ENCODE measurements at places on chromosomes 12 and 14.

DNA sequence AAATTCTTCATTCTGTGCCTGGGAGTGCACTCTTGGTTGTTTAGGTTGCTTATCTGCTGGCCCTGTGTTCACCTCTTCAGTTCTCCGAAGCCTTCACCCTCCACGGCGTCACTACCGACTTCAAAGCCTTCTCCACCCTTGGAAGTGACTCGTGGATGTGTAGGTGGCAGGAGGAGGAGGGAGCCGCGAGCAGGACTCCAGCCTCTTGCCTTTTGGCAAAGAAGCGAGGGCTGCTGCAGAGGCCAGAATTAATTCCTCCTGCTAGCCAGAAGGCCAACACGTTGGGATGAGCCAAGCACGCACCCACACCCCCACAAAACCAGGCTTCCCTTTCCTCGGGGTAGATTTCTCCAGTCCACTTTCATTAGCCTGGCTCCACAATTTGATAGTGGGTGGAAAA, 86.5 kb downstream of the TBX5 start:
- no peak for DNase-seq

DNA sequence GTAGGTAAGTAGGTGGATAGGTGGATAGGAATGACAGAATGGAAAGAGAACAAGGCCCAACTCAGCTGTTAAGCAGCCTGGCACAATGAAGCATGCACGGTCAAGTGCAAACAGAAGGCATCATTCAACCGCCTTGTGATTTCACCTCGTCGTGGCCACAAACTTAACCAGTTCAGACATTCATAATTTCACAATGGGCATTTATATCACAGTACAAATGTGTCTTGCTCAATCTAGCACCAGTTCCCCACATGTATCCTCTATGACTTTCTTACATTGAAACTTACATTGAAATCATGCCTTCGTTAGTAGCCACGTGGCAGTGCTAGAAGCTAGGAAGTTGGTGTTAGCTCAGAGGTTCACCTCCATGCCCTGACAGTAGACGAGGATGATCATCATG, 207.5 kb downstream of the ETV6 start:
- DNase-seq, result no peak

GRCh38 chr12:5643266-5643665, 211.4 kb downstream of the NTF3 start:
- DNase-seq, result no peak

GRCh38 chr14:38481952-38482678, 226.2 kb upstream of the CLEC14A start:
- no peak for DNase-seq

DNA sequence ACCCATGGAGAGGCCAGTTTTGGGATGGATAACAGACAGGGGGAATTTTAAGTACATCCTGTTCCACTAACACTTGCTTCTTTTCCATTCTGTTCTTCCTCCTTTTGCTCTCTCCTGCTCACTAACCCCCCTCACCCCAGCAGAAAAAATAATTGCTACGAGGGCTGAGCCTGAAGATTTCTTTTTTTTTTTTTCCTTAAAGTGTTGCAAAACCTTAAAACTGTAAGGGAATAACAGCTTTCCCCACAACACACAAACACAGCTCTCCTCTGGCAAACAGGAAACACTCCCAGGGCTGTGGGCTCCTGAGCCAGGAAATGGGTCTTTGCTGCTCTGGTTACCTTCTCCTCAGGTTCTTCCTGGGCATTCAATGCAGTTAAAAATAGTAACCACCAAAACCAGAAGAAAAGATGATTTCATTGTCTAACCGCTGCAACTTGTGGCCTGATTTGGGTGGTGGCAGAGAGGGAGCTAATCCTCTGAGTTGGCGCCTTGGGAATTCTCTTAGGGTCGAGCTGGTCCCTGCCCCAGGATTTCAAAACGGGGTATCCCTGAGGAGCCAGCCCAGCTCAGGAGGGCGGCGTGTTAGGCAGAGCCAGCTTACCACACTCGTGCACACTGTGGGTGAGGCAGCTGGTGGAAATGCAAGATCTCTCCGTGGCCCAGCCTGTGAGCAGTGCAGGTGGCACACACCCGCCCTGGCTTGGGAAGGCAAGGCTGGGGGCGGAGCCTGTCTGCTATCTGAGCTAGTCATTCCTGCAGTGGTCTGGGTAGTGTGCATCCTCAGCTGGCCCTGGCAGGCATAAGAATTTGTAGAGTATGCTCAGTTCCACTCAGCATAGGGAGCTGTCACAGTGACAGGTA, 17.1 kb upstream of the EMP1 start:
- peak; percentile 77 for DNase-seq

- DNase-seq, result no peak
Measured at GRCh38 chr12:111462210-111462769, 56.6 kb downstream of the SH2B3 start.

DNA sequence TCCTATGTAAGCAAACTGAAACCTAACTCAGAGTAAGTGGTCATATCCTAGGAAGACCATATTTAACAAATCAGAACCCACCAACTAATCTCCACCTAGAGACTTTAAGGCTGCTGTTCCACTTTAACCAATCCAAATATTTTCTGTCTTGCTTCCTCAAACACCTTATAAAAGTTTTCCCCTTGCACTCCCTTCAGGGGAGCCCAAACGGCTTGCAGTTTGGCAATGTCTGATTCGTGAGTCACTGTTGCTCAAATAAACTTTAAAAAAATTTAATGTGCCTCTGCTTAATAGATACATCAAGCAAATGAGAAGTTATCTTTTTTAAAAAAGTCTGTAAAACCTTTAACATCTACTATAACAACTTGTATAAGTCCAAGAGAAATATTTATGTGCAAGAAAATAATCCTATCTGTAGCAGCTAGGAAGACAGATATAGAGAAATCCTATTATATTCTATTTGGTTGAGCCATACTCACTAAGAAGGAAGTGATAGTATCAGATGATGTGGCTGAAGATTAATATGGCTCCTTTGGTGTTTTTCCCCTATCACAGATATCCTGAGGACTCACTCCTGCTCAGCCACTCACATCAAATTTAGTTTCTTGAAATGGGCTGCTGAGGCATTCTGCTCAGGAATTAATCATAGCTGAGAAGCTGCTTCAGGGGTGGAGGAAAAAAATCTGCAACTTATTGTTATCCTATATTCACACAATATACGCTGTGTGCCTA, 65.1 kb upstream of the DUSP6 start:
- DNase-seq, result no peak

DNA sequence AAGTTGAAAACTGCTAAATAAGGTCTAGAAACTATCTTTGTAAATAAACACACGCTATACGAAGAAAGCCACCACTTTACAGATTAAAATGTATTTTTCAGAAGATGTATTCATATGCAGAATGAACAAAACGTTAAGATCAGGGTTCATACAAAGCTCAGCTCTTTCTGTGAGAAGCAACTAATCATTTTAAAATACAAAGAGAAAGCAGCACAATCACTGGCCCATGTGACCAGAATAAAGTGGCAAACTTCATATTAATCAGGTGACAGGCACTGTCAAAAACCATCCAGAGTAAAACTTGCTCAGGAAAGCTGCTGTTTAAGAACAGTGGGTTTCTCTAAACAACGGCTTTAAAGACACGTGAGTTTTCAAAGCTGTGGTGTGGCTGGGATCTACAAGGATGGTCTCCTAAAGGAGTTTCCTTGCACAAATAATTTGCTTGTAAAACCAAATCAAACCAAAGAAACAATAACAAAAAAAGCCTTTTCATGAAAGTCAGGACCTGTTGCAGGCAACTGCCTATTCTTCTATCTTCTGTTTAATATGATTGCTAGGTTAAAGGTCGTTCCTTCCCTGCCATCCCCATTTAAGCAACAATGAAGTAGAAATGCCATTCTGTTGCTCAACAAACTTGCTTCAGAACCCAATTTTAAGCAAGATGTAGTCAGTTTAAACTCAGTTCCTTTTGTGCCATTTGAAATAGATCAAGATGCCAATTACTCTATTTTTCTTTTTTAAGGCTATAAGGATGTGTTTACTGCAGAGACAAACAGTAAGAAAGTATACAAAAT, 22.3 kb downstream of the SEL1L start:
- no peak for DNase-seq

- no peak for DNase-seq
Measured at GRCh38 chr12:120651821-120652220, 11.4 kb downstream of the CABP1 start.

- DNase-seq, result no peak
Measured at GRCh38 chr12:14558473-14558959, 9.2 kb downstream of the PLBD1 start.

GRCh38 chr12:43428088-43428600, 123.9 kb downstream of the ADAMTS20 start:
- DNase-seq, result no peak

DNA sequence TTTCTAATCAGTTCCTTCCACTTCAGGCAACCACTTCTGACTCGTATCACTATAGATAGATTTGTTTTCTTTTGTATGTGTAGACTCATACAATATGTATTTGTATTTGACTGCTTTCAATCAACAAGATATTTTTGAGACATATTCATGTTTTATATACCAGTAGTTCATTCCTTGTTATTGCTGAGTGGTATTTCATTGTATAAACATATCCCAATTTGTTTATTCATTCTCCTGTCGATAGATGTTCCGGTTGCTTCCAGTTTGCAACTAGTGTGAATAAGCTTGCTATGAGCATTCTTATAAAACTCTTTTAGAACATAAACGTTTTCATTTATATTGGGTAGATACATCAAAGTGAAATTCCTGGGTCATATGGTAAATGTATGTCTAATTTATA, 119.2 kb downstream of the FIGNL2 start:
- DNase-seq, result no peak

GRCh38 chr12:119692410-119692809, 24.5 kb downstream of the PRKAB1 start:
- no peak for DNase-seq

- peak; percentile 83 for DNase-seq
Measured at GRCh38 chr12:122021822-122022392, at the start of gene BCL7A. Gene BCL7A, plus strand, starts transcription at chr12:122021884. Its CDS starts 208 bp downstream, at chr12:122022092.

DNA sequence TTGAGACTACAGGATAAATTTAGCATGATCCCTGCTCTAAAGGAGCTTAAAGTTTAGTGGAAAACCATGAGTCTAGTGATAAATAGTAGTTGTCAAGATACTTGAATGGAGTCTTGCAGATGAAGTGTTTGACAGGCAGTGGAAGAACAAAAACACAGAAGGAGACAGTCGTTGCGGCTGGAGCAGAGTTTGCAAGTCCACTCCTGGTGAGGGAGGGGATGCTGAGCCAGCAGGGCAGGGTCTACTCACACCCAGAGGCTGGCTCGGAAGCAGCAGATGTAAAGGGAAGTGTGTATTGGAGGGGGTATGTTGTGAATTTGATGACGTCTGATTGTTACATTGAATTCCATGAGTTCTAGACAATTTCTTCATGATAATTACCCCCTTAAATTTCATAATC, 61.3 kb downstream of the TRAF3 start:
- DNase-seq, result no peak

GRCh38 chr14:58730792-58731464, 93.2 kb downstream of the DACT1 start:
- DNase-seq, result no peak

DNA sequence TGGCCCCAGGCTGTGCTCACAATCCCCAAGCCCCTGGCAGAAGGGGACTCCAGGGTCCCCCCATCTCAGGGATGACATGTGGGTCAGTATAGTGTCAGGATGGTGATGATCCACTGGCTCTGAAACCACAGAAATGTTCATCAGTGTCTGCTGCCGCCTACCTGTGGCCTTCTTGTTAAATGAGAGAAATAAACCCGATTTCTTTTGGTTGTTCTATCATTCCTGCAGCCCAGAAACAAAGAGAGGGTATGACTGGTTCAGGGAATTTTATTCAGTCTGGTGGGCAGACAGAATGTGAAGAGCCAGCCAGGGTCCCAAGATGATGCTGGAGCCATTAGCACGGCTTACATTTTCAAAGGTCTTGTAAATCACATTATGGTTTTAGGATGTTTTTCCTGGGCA, 86.6 kb downstream of the CRADD start:
- DNase-seq, result no peak

GRCh38 chr12:84507956-84508850, 404.4 kb downstream of the SLC6A15 start:
- no peak for DNase-seq

DNA sequence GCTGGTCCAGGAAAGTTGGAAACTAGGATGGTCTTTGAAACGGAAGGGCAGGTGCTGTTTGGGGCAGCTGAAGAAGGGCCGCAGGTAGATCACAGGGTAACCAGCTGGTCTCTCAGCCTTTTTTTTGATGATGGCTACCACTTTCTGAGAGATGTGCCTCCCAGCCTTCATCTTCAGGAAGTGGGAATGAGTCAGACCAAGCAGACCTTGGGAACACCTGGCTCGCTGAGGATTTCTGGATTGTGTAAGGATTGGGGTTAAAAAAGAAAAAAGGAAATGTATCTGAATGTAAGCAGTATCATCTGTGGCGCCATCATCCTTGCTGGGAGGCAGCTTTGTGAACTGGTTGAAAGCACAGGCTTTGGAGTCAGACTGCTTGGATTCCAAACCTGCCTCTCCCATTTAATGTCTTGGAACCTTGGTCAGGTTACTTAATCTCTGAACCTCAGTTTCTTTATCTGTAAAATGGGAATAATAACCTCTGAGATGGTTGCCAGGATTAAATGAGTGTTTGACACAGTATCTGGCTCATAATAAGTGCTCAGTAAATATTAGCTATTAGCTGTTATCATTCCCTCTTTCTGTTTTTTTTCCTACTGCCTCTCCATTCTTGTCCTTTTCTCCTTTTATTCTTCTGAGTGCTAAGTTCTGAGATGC, 1.7 kb downstream of the PRPF40B start:
- no peak for DNase-seq

- no peak for DNase-seq
Measured at GRCh38 chr14:35384455-35385041, 20.0 kb downstream of the NFKBIA start.

- no peak for DNase-seq
Measured at GRCh38 chr12:55060470-55060869, 40.7 kb downstream of the NEUROD4 start.

DNA sequence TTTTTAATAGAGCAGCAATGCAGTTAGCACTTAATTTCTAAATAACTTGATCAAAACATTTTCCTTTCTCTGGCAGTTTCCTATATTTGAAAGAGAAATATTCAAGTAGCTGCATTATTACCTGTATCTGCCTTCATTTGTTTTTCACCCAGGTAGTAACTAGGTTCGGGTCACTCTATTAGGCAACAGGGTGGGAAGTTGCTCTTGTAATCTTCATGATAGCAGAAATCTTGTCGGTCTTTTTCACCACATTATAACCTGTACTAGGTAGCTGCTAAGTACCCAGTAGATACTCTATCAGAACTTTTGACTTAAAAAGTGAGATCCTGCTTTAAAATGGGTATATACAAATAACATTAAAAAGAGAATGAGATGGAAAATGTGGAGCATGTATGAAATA, 2.4 kb upstream of the PIK3C2G start:
- DNase-seq, result no peak

Measured in activated CD8-positive, alpha-beta memory T cell treated with anti-CD3 and anti-CD28 coated beads for 24 hours (primary cell).